Lower lobe of right lung (tissue), 2 donors: ENCODE measurements at places on chromosomes 3 and 15. TPM values are rescaled to one million over a fixed set of nuclear protein-coding genes. Genes with fewer than 3 reads are reported as not detected.

DNA sequence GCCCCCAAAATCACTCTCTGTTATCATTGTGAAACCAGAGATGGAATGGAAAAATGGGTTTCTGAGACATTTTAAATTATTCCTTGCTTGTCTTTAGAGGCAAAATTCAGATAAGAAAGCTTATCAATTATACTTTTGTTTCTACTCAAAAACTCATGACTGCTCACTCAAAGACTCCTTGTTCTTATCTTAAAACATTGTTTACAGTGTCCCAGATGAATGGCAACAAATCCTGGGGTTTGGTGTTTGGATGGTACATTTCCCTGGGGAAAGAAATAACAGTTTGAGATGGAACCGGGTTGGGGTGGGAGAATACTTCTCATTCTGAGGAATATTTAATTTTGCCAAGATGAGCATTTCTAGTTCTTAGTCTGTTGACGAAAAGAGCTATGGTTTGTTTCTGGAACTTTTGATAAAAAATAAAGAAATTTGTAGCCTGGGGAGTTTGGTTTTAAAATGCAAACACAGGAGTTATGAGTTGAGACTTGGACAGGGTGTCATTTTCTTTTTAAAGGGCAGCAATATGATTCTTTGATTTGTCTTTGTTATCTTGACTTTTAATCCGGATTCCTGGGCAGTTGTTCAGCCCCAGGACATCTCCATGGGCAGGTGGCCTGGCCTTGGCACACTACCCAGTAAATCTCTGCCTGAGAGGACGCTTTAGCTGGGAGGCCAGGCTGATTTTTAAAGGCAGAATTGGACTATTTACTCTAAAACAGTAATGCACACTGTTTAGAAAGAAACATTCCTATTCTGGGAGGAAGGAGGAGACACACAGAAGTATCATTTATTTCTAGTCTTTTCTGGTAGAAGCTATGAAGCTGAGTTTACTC, 32.4 kb downstream of the BTD start:
- no peak for DNase-seq
- no peak overlapping the region for H3K4me3 ChIP-seq
- no peak overlapping the region for H3K27ac ChIP-seq

DNA sequence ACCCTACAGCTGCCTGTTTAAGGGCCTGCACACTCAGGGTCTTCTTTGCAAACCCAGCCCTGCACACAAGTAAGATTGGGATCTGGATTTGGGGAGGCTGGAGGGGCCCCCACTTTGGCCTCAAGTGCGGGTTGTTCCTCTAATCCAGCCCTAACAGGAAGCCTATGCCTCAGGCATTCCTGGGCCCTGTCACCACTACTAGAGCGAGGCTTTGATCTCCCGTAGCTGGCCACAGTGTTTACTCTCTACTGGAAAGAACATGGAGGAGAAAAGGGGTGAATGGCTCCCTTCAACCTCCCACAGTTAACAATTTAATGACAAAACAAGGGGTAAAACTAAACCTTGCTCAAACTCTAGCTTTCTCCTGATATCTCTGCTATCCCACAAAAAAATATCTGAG, 48.4 kb downstream of the DZIP1L start:
- no peak overlapping the region for H3K27ac ChIP-seq
- H3K36me3 ChIP-seq, result peaks cover 68% of the 10 kb centered on the region
- no peak overlapping the region for H3K4me3 ChIP-seq
- no peak for DNase-seq

DNA sequence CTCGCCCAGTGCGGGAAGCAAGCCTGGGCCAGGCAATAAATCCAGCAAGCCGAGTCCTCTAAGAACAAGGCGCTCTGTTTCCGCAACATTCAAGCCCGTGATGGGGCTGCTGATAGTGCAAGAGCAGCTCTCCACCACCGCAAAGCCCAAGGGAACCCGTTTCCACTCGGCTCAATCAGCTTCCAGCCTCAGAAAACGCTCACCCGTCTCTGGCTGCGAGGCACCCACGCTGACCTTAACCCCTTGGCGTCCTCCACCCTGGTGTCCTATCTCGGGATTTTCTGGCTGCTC, 17.8 kb downstream of the SPATA12 start:
- no peaks in the 10 kb centered on the region for H3K36me3 ChIP-seq
- peak; percentile 60 for DNase-seq
- H3K4me3 ChIP-seq, result peak overlapping the region; percentile 89
- H3K27ac ChIP-seq, result no peak overlapping the region
- peaks cover 9% of the 10 kb centered on the region for H3K27me3 ChIP-seq

DNA sequence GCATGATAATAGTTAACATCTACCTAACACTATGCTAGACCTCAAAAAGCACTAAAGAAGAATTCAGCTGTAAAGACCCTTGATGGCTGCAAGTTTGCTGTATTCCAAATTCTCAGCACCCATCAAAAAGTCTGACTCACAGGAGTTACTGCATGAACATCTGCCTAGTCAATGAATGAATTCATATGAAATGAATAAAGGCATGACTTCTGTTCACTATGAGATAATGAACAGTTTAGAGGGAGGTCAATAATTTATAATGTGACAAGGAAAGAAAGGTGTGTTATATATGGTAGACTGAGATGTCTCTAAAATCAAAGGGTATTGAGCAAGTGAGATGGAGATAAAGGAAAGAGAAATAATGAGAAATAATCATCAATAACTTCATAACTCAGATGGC, 508.2 kb upstream of the TGFBR2 start:
- H3K4me1 ChIP-seq, result no peaks in the 10 kb centered on the region
- H3K36me3 ChIP-seq, result no peaks in the 10 kb centered on the region
- no peak overlapping the region for H3K4me3 ChIP-seq

GOLGA6L7 gene
- total RNA-seq, result not detected
